ENCODE measurements at places on chromosomes 13 and 19. TPM values are rescaled to one million over a fixed set of nuclear protein-coding genes. Genes with fewer than 3 reads are reported as not detected.
A peak's percentile ranks its signal among the peaks of the same experiment; 100 is the strongest.

- H3K4me3 ChIP-seq, result no peak within 1 kb of the TSS
- peaks cover 85% of the 10 kb centered on the region for H3K27me3 ChIP-seq
These were observed at the start of gene CABP5 for GRCh38 chr19:48043675-48044258. CABP5 (minus strand) TSS chr19:48044079; CDS start chr19:48043922, 157 bp downstream.

- peaks cover 22% of the 10 kb centered on the region for H3K4me1 ChIP-seq
- H3K36me3 ChIP-seq, result peaks cover 71% of the 10 kb centered on the region
- DNase-seq, result no peak
- no peak overlapping the region for H3K4me3 ChIP-seq
These were observed 18.8 kb downstream of the SMG9 start for GRCh38 chr19:43735957-43736356.

Gene TMEM238
- 10.6 TPM for total RNA-seq

DNA sequence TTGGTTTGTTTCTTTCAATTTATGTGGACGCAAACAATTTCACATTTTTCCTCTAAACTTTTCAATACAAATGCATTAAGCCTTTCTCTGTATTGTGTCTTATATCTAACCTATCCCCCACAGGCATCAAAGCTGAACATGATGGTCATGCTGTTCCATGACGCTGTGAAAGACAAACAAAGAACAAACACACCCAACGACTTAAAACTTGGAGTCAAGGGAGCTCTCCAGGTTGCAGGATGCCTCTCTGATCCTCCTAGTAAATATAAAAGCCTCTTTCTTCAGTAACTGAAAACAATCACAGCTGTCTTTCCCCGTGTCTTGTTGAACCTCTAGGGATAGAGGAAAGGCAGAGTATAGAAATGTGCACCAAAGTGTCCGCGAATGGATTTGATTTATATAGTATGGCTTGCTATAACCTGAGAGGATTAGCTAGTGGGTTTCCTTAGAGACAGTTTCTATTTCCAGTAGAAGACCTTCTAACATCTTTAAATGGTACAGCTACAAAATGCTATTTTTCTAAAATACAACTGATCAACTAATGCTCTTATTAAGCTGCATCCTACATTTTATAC is 43.1 kb downstream of the PCDH9 start:
- no peaks in the 10 kb centered on the region for H3K27me3 ChIP-seq
- H3K27ac ChIP-seq, result no peak overlapping the region
- H3K36me3 ChIP-seq, result no peaks in the 10 kb centered on the region
- no peak overlapping the region for H3K4me3 ChIP-seq
- no peaks in the 10 kb centered on the region for H3K4me1 ChIP-seq
- no peak for DNase-seq

Gene SPACA7
- not detected for total RNA-seq

Gene PEG3
- not detected for total RNA-seq

DNA sequence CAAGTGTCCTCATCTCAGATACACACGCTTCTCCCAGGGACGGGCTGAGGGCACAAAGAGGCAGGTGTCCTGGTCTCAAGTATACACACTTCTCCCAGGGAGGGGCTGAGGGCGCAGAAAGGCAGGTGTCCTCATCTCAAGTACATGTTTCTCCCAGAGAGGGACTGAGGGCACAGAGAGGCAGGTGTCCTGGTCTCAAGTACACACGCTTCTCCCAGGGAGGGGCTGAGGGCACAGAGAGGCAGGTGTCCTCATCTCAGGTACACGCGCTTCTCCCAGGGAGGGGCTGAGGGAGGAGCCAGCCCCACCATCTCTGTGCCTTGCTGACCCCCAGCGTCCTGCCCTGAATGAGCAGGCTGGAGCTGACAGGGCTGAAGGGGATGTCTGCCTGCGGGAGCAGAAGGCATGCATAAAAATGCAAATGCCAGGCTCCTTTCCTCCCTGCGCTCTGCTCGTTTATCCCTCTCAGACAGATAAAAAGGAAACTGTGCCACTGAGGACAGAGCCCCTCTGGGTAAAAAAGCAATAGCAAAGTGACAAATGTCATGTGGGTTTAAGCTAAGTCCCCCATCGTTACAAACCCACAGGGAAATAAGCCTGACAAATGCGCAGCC is 96.1 kb upstream of the UQCRFS1 start:
- no peak overlapping the region for H3K27ac ChIP-seq
- DNase-seq, result no peak
- no peak overlapping the region for H3K4me3 ChIP-seq
- no peaks in the 10 kb centered on the region for H3K27me3 ChIP-seq

DNA sequence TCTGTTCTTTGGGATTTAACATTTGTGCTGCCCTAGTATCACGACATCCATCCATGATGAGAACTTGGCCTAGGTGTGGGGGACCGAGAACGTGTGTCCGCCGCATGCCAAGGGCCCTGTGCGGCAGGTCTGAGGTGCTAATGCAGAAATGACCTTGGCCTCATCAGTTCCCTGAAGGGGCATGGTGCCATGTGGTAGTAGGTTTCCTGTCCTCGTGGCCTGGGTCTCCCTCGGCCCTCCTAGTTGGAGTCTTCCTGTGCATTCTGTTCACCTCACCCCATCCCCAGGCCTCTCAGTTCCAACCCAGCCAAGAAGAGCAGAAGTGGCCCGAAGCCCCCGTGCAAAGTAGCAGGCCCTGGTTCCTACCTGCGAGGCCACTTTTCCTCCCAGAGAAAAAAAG is 59.8 kb downstream of the GGACT start:
- no peaks in the 10 kb centered on the region for H3K4me1 ChIP-seq
- H3K27ac ChIP-seq, result no peak overlapping the region
- H3K27me3 ChIP-seq, result no peaks in the 10 kb centered on the region

Gene GADD45GIP1
- 44.4 TPM for total RNA-seq

GRCh38 chr13:37529751-37530385 is 68.7 kb downstream of the POSTN start:
- H3K27ac ChIP-seq, result no peak overlapping the region
- no peak for DNase-seq
- no peaks in the 10 kb centered on the region for H3K27me3 ChIP-seq
- H3K4me3 ChIP-seq, result no peak overlapping the region

DNA sequence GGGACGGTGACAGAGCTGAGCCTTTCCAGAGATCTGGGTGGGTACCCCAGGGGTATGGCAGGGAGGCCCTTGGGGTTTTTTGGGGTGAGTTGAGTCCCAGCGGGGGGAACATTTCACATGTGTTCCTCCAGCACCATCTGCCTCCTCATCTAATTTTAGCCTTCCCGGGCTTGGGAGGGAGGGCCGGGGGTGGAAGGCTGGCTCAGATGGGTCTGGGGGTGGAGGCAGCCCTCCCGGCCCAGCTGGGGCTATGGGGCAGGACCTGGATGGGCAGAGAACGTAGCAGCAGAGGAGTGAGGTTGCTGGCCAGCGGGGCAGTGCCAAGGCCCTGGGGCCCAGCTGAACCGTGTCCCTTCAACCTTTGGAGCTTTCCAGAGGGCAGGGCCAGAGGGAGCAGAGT is 23.5 kb downstream of the ADGRL1 start:
- H3K4me3 ChIP-seq, result no peak overlapping the region
- DNase-seq, result no peak
- peaks cover 7% of the 10 kb centered on the region for H3K36me3 ChIP-seq
- H3K27me3 ChIP-seq, result no peaks in the 10 kb centered on the region

GRCh38 chr13:68099631-68100030 is 869.5 kb upstream of the PCDH9 start:
- peak; percentile 73 for DNase-seq
- peak overlapping the region; percentile 58 for H3K27ac ChIP-seq
- H3K27me3 ChIP-seq, result no peaks in the 10 kb centered on the region
- no peaks in the 10 kb centered on the region for H3K36me3 ChIP-seq
- no peak overlapping the region for H3K4me3 ChIP-seq

GRCh38 chr13:98581971-98582702 is 5.2 kb upstream of the STK24 start:
- no peaks in the 10 kb centered on the region for H3K27me3 ChIP-seq
- no peak overlapping the region for H3K4me3 ChIP-seq
- no peak for DNase-seq
- H3K27ac ChIP-seq, result no peak overlapping the region

DNA sequence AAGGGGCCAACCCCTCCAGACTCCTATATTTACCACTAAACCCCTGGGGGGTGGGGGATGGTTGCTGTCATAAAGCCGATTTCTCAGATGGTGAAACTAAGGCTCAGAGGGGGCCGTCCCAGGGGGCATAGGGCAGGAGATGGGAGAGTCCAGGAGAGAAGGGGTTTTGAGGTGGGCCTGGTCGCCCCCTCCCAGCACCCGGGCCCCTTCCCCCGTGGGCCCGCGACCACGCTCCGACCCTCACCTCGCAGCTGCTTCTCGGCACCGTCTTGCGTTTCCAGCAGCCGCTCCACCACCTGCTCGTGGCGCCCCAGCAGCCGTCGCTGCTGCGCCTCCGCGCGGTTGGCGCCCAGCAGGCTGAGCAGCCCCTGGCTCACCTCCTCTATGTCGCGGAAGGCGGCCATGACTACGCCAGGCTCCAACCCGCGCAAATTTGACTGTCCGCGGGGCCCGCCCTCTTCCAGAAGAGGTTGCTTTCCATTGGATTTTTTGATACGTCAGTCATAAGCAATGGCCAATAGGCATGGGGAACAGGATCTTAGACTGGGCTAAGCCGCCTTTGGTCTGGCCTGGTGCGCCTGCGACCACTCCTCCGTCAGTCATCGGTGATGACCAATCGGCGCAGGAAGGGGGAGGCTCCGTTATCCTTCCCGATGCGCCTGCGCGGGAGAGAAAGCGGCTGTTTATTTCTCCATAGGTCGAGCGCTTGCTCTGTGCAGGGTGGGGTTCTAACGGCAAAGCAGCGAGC is at the start of gene SPC24:
SPC24 (minus strand) TSS at position 410 of the 748 bp plus-strand sequence; CDS start at position 404, 6 bp downstream.
- peaks cover 9% of the 10 kb centered on the region for H3K36me3 ChIP-seq
- peak within 1 kb of the TSS; percentile 44 for H3K27ac ChIP-seq
- H3K4me3 ChIP-seq, result peak within 1 kb of the TSS; percentile 77
- peak; percentile 99 for DNase-seq

DNA sequence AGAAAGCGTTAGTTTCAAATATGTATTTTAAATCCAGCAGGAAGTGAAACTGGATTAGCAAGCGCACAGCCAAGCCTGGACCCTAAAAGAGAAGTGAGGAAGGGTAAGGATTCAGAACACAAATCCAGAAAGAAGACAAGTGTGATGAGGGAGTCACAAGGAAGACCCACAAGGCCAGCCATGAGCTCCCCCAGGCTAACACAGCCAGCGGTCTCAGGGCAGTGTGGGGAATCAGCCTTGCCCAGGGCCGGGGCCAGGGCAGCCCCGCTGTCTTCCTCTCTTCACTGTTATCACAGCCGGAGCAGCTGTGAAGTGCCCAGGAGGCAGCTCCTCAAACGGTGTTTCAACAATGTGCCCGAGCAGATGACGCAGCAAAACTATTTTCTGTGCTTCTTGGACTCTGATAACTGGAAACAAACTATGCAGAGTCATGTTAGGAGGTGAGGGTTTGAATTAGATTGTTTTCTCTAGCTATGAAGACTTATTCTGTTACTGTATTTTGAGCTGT is 12.2 kb upstream of the CDC16 start:
- no peaks in the 10 kb centered on the region for H3K27me3 ChIP-seq
- H3K4me1 ChIP-seq, result peaks cover 6% of the 10 kb centered on the region
- no peak overlapping the region for H3K4me3 ChIP-seq

Gene GIPR
- total RNA-seq, result not detected

Gene ARL11
- total RNA-seq, result not detected

Gene LTBP4
- 76.4 TPM for total RNA-seq

DNA sequence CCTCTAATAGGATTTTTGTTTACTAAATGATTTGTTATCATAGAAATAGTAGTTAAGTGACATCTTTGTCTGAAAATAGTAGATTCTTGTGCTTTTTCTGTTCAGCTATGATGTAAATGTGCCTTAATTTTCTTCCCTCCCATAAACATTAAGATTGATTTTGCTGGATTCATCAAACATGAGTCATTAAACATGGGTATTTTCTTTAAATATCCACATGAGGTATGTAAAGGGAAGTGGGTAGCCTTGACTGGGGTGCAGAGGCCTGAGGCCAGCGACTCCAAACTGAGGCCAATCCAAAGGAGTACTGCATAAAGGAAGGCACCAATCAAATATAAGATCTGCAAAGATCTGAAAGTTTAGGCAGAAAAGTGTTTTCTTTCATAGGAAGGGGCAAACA is 3.7 kb downstream of the ZNF136 start:
- no peak for DNase-seq
- peaks cover 39% of the 10 kb centered on the region for H3K36me3 ChIP-seq
- no peak overlapping the region for H3K27ac ChIP-seq
- H3K27me3 ChIP-seq, result no peaks in the 10 kb centered on the region
- H3K4me3 ChIP-seq, result no peak overlapping the region

Measured in MCF 10A (cell line).